ENCODE measurements at places on chromosomes 7 and 10.

DNA sequence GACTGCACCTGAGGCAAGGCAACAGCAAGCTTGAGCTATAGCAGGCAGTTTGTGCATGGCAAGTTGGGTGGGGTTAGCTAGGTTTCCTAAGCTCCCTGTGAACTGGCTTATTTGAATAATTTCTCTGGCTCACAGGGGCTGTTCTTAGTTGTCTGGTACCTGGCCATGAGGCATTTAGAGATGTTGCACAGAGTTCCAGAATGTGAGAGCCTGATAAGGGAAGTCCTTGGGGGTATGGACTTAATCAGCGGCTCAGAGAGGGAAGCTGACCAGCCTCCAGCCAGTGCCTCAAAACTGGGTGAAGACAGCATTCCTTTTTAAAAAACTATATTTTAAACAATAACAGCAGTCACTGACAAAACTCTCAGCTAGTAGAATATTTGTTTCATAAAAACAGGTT, 307.4 kb downstream of the FZD1 start:
- no peak for DNase-seq

GRCh38 chr7:131166066-131166465, 161.6 kb upstream of the MKLN1 start:
- peak; percentile 87 for DNase-seq

- no peak for DNase-seq
Measured at GRCh38 chr7:141294143-141294829, 220.4 kb downstream of the TMEM178B start.

DNA sequence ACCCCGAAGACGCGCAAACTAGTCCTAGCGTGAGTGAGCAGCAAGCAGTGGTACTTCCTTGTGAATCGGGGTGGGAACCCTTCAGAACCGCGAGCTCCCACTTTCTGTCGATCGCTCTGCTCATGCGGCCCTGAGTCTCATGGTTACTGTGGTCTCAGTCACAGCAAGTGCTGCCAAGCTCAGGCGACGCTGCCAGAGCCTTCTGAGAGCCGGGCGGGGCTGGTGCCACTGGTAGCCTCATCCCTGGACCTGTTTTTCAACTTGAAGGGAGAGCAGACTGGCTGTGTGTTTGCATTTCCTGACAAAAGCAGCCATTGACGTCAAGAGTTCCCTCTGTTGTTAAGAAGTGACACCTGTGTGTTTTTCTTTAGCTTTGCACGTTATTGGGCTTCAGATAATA, 32.9 kb upstream of the BHLHA15 start:
- DNase-seq, result no peak

- DNase-seq, result peak; percentile 44
Measured at GRCh38 chr7:5997210-5997808, 11.5 kb downstream of the PMS2 start.
